ENCODE measurements at places on chromosomes 5 and 9. TPM values are rescaled to one million over a fixed set of nuclear protein-coding genes. Genes with fewer than 3 reads are reported as not detected.

The CMYA5 gene
- 0.52 TPM for total RNA-seq

The CDH6 gene
- total RNA-seq: 91.5 TPM

The PRR16 gene
- total RNA-seq: 7.7 TPM

The SNX2 gene
- total RNA-seq: 73.0 TPM

The SLC36A2 gene
- not detected for total RNA-seq

The PCDHB8 gene
- total RNA-seq: 0.26 TPM

The PGGT1B gene
- total RNA-seq: 16.1 TPM

The IGIP gene
- 24.0 TPM for total RNA-seq

The GHR gene
- 6.2 TPM for total RNA-seq

The KIF20A gene
- 21.6 TPM for total RNA-seq
